ENCODE measurements at places on chromosomes 1 and 21.

- no peak for DNase-seq
These were observed 738 bp upstream of the KCNA2 start for GRCh38 chr1:110606657-110607535.

GRCh38 chr1:227774051-227774731 is 39.0 kb downstream of the SNAP47 start:
- no peak for DNase-seq

DNA sequence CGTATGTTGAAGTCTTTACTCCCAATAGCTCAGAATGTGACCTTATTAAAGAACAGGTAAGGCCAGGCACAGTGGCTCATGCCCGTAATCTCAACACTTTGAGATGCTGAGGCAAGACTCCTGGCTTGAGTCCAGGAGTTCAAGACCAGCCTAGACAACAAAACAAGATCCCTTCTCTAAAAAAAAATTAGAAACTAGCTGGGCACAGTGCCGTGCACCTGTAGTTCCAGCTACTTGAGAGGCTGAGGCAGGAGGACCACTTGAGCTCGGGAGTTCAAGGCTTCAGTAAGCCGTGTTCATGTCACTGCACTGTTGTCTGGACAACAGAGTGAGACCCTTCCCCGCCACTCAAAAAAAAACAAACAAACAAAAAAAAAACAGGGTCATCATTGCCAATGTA is 171.3 kb downstream of the RERE start:
- DNase-seq, result no peak

DNA sequence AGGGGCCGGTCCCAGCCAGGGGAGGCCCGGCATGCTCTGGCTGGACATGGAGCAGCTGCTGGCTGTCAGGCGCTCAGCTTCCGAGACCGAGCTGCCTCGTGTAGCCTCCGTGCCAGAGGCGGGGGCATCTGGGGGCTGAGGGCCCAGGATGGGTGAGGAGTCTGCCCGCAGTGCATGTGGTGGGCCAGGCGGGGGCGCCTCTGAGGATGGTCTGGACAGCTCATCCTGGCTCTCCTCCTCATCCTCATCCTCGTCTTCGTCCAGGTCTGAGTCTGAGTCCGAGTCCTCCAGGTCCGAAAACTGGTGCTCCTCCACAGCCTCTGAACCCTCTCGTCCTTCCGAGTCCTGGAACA is 28.9 kb upstream of the EDN2 start:
- no peak for DNase-seq

DNA sequence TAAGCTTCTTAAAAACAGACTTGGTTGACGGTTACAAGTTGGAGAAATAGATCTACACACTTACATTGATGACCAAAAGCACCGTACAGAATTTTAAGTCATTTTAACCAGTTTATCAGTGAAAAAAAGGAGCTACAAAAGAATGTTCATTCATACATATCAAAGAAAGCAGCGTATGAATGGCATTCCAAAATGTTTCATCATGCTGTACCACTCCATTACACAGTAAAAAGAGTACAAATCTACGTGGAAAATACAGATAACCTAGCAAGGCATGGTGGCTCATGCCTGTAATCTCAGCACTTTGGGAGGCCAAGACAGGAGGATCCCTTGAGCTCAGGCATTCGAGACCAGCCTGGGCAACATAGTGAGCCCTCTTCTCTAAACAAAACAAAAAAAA is 40.3 kb downstream of the ZZZ3 start:
- DNase-seq, result no peak
